ENCODE measurements at places on chromosomes 2 and 18.

GRCh38 chr18:49691177-49691608 is 122.1 kb downstream of the ACAA2 start:
- no peak for DNase-seq

DNA sequence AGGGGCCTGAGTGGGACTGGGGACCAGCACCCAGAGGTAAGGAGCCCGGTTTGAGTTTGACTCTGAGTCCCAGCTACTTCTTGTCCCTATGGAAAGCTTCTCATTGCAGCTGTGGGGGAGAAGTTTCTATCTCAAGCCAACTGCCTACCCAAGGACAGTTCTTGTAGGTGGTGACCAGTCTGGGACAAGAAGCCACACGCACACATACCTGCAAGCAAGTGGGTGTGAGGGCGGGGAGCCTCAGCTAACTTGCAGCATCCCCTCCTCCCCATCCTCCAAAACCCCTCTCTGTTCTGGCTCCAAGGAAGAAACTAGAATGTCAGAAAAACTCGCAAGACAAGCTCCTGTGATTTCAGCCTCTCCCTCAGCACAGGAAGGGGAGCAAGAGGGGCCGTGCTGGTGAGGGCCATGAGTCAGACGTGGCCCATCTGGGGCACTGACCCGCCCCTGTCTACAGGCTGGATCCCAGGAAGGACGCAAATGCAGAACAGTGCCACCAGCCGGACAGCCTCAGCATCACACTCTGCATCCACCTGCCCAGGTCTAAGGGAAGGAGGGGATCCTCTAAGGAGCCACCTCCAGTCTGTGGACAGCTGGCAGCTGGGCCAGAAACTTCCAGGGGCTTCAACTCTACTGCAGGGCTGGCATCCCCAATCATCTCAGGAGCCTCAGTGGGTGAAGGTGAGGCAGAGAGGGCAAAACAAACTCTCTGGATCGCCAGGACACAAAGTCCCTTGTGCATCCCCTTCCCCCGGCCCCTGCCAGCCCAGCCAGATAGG is 103.4 kb downstream of the TNS1 start:
- DNase-seq: peak; percentile 97

DNA sequence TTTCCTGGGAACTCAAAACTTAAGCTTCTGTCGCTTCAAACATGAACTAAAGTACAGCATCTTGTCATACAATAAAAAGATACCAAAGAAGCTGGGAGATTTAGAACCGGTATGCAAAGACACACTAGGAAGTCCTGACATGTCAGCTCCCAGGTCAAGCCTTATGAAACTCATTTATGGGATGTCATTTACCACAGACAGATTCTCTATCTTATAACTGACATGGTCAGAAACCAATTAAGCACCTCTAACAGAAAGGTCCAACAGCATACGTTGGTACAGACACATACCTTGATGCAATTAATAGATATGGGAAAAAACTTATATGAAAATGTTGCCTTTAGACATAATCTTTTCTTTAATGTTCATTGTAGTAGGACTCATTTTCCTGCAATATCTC is 169.0 kb downstream of the SRBD1 start:
- no peak for DNase-seq

DNA sequence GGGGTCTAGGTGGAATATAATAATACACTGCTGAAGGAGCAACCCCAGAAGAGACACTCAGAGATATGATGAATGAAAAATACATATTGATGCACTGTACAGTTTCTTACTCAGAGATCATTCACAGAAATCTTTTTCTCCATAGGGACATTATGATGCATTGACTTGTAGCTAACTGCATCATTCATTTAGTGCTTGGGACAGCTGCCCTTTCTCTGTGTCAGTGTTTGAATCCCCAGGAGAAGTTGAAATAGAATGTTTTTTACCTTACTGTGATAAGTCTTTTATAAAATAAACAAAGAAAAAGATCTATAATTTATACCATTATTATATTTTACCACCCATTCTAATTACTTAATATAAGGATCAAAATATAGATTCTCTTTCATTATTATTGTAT is 91.7 kb upstream of the DSEL start:
- DNase-seq: no peak

GRCh38 chr2:119674711-119675500 is 4.1 kb upstream of the TMEM177 start:
- peak; percentile 58 for DNase-seq

Data from H7 (cell line).